Vagina (tissue), 2 donors: ENCODE measurements at places on chromosomes 7 and 10.
A peak's percentile ranks its signal among the peaks of the same experiment; 100 is the strongest.

DNA sequence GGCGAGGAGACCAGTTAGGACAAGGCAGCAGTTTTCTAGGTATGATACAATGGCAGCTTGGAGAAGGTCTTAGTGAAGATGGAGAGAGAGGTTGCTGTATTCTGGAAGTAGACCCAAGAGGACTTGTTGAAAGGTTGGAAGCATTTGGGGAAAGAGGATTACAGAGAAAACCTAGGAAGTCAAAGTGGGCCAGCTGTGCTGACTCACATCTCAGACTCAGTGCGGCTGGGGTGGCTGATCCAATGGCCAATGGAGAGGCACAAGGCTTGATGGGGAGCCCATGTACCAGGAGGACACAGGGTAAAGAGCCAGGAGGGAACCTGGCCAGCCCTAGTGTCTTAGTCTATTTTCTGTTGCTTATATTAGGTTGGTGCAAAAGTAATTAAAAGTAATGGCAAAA is 194.5 kb upstream of the GALNT17 start:
- DNase-seq, result peak; percentile 47
- H3K36me3 ChIP-seq, result no peaks in the 10 kb centered on the region
- H3K4me3 ChIP-seq, result no peak overlapping the region
- H3K27ac ChIP-seq, result no peak overlapping the region
- H3K4me1 ChIP-seq, result no peaks in the 10 kb centered on the region

DNA sequence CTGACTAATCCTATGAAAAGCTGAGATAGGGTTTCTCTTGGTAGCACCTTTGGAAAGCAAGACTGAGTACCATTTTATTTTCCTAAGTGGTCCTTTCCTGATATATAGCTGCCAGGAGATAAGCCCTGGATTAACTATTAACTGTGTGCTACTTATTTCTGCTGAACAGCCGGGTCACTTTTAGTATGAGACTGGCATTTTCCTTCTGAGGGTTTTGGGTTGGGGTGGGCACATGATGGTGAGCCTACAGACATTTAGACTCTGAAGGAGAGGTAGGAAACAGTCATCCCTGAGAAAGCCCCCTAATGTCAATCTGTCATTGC is 29.8 kb upstream of the BMPR1A start:
- no peak overlapping the region for H3K4me3 ChIP-seq
- H3K4me1 ChIP-seq, result no peaks in the 10 kb centered on the region

GRCh38 chr7:92808006-92808405 is 28.4 kb downstream of the CDK6 start:
- H3K4me1 ChIP-seq, result peaks cover 32% of the 10 kb centered on the region
- H3K4me3 ChIP-seq, result no peak overlapping the region
- DNase-seq, result no peak
- H3K36me3 ChIP-seq, result no peaks in the 10 kb centered on the region
- H3K27me3 ChIP-seq, result no peaks in the 10 kb centered on the region

DNA sequence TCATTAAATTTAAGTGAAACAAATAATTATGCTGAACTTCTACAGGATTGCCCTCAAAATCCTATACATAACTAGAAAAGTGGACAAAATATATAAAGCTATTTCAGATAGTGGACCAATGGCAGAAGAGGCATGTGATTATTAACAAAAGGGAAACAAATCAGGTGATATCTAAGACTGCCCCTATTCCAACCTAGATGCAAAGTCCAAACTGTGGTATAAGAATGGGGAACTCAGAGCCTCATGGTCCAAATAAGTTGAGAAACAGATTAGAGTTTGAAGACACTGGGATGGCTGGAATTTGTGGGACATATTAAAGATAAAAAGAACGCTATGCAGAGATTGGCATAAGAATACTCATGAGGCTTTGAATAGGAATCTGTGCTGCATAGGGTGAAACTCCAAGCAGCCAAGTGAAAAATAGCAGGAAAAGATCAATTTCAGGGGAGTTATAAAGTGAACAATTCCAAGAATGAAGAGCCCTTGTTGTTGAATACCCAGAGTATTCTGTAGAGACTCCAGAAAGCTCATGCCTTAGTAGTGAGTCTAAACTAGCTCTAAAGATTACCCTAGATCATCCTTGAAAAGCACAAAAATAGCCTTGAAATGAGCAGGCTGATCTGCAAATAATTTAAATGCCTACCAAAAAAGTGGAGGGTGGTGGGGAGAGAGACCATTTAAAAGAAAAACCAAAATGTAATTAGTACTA is 152.4 kb downstream of the IMMP2L start:
- no peaks in the 10 kb centered on the region for H3K36me3 ChIP-seq
- no peaks in the 10 kb centered on the region for H3K27me3 ChIP-seq
- H3K4me3 ChIP-seq, result no peak overlapping the region
- no peak overlapping the region for H3K27ac ChIP-seq

DNA sequence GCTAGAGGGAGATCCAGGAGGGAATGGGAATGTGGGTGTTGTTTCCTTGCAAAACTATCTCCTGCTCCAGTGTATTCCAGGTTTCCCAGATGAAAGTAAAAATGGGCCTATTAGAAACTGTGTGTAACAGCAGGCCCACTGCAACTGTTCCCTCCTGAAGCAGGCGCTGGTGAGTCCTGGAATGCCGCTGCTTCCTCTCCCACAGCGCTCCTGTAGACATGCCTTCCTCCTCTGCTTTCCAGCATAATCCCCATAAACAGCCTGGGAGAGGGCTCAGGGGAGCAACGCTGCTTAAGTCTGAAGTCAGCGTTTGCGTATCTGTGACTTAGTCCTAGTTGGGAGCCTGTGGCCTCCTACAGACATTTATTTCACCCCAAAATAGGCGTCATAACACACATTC is 551.0 kb upstream of the FOXK1 start:
- H3K27me3 ChIP-seq, result no peaks in the 10 kb centered on the region
- H3K4me3 ChIP-seq, result no peak overlapping the region
- DNase-seq, result no peak
- H3K27ac ChIP-seq, result no peak overlapping the region

- H3K27me3 ChIP-seq, result no peaks in the 10 kb centered on the region
- DNase-seq, result peak; percentile 88
- H3K4me3 ChIP-seq, result no peak overlapping the region
- no peaks in the 10 kb centered on the region for H3K36me3 ChIP-seq
- H3K4me1 ChIP-seq, result peaks cover 47% of the 10 kb centered on the region
Measured at GRCh38 chr10:44390585-44391072, 5.7 kb upstream of the CXCL12 start.

DNA sequence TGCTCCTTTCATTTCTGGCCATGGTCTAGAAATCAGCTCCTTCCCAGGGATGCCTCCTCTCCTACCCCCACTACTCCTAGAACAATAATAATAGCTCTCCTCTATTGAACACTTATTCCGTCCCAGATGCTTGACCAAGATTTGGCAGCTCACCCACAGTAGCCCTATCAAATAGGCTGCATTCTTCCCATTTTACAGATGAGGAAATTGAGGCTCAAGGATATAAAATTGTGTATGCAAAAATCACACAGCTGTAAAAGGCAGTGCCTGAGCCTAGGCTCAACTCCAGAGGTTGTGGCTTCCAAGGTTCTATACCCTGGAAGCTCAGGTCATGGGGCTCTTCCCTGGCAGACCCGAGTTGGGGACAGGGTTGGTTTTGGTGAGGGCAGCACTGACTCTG is 82.3 kb downstream of the C10orf105 start:
- H3K27me3 ChIP-seq, result no peaks in the 10 kb centered on the region
- H3K36me3 ChIP-seq, result no peaks in the 10 kb centered on the region
- H3K4me3 ChIP-seq, result no peak overlapping the region
- H3K27ac ChIP-seq, result no peak overlapping the region
- H3K4me1 ChIP-seq, result no peaks in the 10 kb centered on the region
- DNase-seq, result no peak

DNA sequence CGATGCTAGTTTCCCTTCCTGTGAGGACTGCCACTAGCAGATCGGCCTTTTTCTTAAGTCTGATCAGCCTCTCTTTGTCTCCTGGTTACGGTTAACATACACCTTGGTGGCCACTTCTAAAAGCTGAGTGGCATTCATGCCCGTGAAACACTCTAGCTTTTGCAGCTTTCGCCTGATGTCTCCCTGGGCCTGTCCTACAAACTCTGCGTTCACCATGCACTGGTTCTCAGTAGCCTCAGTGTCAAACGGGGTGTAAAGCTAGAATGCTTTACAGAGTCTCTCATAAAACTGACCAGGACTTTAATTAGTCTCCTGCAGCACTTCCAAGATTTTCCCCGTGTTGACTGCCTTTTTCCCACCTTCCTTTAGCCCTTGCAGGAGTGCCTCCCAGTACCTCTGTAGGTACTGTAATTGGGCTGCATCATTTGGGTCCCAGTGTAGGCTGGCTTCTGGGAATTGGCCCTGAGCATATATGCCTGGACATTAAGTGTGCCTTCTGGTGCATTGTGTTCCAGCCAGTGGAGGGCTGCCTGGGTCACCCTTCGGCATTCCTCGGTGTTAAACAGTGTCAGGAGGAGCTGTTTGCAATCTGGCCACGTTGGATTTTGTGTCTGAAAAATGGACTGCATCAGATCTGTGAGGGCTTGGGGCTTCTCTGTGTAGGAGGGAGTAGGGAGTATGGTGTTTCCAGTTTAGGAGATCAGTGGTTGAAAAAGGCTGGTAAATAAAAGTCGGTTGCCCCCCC is 6.5 kb upstream of the ZNF117 start:
- peaks cover 22% of the 10 kb centered on the region for H3K36me3 ChIP-seq
- no peak overlapping the region for H3K4me3 ChIP-seq
- H3K4me1 ChIP-seq, result peaks cover 6% of the 10 kb centered on the region
- no peak for DNase-seq

DNA sequence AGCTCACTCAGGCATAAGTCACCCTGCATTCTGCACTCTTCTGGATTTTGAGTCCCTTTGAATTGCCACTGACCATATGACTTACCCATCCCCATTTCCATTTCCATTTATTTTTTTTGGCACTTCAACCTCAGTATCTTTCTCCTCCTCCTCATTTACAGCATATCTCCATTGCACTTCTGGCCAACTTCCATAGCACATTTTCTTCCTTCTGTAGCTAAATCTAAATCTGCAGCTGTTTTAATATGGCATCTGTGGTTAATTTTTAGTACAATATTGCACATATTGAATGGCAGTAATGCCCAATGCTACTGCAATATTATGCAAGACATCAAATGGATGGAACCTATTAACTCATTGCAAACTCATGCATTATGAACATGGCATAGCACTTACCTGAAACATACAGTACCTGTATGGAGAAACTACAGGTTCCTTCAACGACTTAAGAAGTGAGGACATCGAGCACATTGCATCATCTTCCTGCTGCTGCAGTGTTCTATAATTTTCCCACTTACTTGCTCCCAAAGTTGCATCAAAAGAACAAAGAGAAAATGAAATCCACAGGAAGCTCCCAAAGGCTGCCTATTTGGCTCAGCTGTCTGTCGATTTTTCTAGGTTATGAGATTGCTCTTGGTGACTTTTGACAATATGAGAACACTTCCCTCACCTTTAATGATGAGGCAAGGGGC is 55.7 kb downstream of the LRRTM3 start:
- no peak overlapping the region for H3K4me3 ChIP-seq
- H3K27me3 ChIP-seq, result no peaks in the 10 kb centered on the region
- no peak overlapping the region for H3K27ac ChIP-seq
- H3K36me3 ChIP-seq, result no peaks in the 10 kb centered on the region
- DNase-seq, result no peak
- H3K4me1 ChIP-seq, result no peaks in the 10 kb centered on the region

GRCh38 chr10:100715445-100716385 is 29.7 kb upstream of the PAX2 start:
- H3K27me3 ChIP-seq, result no peaks in the 10 kb centered on the region
- no peak overlapping the region for H3K4me3 ChIP-seq
- no peaks in the 10 kb centered on the region for H3K36me3 ChIP-seq
- no peak overlapping the region for H3K27ac ChIP-seq
- no peak for DNase-seq

GRCh38 chr7:91875851-91876250 is 4.7 kb downstream of the MTERF1 start:
- H3K4me1 ChIP-seq, result peaks cover 29% of the 10 kb centered on the region

- no peaks in the 10 kb centered on the region for H3K36me3 ChIP-seq
- peaks cover 5% of the 10 kb centered on the region for H3K4me1 ChIP-seq
- no peaks in the 10 kb centered on the region for H3K27me3 ChIP-seq
Measured at GRCh38 chr10:94316560-94316959, 46.2 kb downstream of the NOC3L start.

- no peak overlapping the region for H3K27ac ChIP-seq
- no peaks in the 10 kb centered on the region for H3K27me3 ChIP-seq
- H3K4me1 ChIP-seq, result no peaks in the 10 kb centered on the region
- H3K4me3 ChIP-seq, result no peak overlapping the region
- DNase-seq, result no peak
Measured at GRCh38 chr10:69742356-69742695, 59.4 kb upstream of the COL13A1 start.

DNA sequence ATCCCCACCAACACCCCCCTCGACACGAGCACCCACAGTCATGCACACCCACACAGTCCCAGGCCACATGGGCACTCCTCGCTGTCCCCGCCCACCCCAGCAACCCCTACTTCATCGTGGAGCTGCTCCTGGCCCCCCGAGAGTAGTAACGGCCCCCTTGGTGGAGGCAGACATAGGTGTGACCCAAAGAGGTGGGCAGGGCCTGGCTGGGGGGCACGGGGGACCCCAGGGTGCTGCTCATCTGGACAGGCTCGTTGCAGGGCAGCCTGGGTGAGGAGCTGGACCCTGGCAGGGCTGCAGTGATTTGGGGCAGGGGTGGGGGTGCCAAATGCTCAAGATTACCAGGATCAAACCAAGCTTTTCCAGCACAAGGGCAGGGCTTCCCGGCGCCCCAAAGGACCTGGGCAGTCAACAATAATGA is 42.4 kb upstream of the ZMIZ1 start:
- no peaks in the 10 kb centered on the region for H3K36me3 ChIP-seq
- no peaks in the 10 kb centered on the region for H3K27me3 ChIP-seq
- H3K4me1 ChIP-seq, result no peaks in the 10 kb centered on the region
- DNase-seq, result no peak
- no peak overlapping the region for H3K4me3 ChIP-seq
- H3K27ac ChIP-seq, result no peak overlapping the region

DNA sequence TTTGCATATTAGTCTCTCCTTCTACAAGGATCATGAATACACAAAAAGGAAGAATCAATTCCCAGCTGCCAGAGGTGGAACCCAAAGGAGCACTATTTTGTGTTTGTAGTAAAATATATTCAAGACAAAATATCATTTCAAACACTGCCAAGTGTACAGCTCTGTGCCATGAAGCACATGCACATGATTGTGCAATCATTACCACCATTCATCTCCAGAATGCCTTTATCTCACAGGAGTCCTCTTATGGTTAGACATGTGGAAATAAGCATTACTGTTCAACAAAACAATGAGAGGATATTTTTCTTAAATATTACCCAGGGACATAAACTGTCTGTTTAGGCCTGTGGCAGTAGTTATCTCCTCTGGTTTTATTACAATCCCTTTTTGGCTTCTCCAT is 151.4 kb upstream of the PPP1R3A start:
- no peak for DNase-seq
- H3K4me3 ChIP-seq, result no peak overlapping the region
- no peaks in the 10 kb centered on the region for H3K4me1 ChIP-seq
- H3K36me3 ChIP-seq, result no peaks in the 10 kb centered on the region
- no peaks in the 10 kb centered on the region for H3K27me3 ChIP-seq

- no peaks in the 10 kb centered on the region for H3K4me1 ChIP-seq
- no peak for DNase-seq
- H3K27me3 ChIP-seq, result no peaks in the 10 kb centered on the region
- no peak overlapping the region for H3K27ac ChIP-seq
- H3K4me3 ChIP-seq, result no peak overlapping the region
Measured at GRCh38 chr7:120502132-120502531, 229.2 kb downstream of the KCND2 start.

- H3K4me3 ChIP-seq, result no peak overlapping the region
- H3K27me3 ChIP-seq, result no peaks in the 10 kb centered on the region
- H3K27ac ChIP-seq, result no peak overlapping the region
- DNase-seq, result no peak
- no peaks in the 10 kb centered on the region for H3K4me1 ChIP-seq
Measured at GRCh38 chr10:129774736-129775401, 189.2 kb downstream of the EBF3 start.

GRCh38 chr10:339038-339391 is 203.8 kb downstream of the ZMYND11 start:
- no peak for DNase-seq
- no peak overlapping the region for H3K4me3 ChIP-seq
- H3K36me3 ChIP-seq, result no peaks in the 10 kb centered on the region
- H3K27ac ChIP-seq, result peak overlapping the region; percentile 5
- no peaks in the 10 kb centered on the region for H3K27me3 ChIP-seq
